ENCODE measurements at places on chromosomes 3 and 15.
A peak's percentile ranks its signal among the peaks of the same experiment; 100 is the strongest.

- no peak for DNase-seq
Measured at GRCh38 chr15:30001602-30002001, 81.2 kb upstream of the GOLGA8J start.

GRCh38 chr15:62291262-62291661 lies 126.2 kb upstream of the C2CD4B start:
- DNase-seq: no peak

GRCh38 chr3:87621667-87622066 lies 345.3 kb upstream of the POU1F1 start:
- DNase-seq: no peak

- DNase-seq: no peak
Measured at GRCh38 chr3:123344907-123345594, 103.8 kb downstream of the ADCY5 start.

DNA sequence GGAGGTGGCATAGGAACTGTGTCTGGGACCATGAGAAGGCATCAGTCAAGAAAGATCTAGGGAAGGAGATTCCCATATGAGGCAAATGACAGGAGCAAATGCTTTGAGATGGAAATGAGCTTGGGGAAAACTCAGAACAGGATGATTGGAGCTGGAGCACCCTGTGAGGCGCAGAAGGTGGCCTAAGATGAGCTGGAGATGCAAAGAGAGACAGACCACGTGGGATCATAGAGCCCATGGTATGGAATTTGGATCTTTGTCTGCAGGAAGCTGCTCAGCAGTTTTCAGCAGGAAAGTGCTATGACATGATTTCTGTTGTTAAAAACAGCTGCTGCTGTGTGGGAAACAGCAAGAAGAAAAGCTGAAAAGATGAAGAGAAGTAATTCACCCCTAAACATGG lies 310.6 kb downstream of the MAGI1 start:
- DNase-seq: no peak

DNA sequence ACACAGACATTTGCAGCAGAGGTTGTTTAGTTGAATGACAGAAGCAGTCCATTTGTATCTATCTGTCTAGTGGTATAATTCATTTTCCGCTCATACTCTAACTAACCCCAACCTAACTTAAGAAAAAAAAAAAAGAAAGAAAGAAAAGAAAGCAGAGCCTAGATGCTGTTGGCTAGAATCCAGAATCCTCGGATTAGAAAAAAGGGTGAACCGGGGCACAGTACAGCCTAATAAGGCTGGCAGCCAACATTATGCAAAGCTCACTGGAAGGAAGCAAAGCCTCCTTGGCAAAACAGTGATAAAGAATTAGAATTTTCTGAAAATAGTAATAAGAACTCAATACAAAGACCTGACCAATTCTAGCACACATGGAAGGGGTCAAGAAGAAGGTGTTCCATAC lies 640.8 kb downstream of the TUSC7 start:
- no peak for DNase-seq

GRCh38 chr3:149227591-149228268 lies 6.1 kb upstream of the CP start:
- DNase-seq: no peak

DNA sequence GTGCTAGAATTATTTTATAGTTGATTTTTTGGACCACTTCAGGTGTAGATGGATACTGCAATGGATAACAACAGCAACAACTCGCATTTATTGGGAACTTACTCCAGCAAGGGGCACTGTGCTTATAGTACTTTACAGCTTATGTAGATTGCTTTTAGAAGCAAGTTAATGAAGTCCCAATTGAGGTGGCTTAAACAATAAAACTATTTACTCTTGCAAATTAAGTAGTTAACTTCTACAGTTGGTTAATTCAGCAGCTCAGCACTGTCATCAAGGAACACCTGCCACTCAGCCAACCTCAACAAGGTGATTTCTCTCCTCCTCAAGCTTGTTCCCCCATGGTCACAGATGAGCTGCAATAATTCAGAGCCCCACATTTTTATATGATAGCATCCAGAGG lies 124.1 kb downstream of the RASA2 start:
- no peak for DNase-seq

- no peak for DNase-seq
Measured at GRCh38 chr3:13709706-13710105, 160.8 kb downstream of the FBLN2 start.

- DNase-seq: no peak
Measured at GRCh38 chr3:55376753-55377347, 110.3 kb downstream of the WNT5A start.

- DNase-seq: no peak
Measured at GRCh38 chr3:72628065-72628464, 220.2 kb downstream of the SHQ1 start.

- no peak for DNase-seq
Measured at GRCh38 chr3:106943071-106943470, 434.2 kb upstream of the CCDC54 start.

DNA sequence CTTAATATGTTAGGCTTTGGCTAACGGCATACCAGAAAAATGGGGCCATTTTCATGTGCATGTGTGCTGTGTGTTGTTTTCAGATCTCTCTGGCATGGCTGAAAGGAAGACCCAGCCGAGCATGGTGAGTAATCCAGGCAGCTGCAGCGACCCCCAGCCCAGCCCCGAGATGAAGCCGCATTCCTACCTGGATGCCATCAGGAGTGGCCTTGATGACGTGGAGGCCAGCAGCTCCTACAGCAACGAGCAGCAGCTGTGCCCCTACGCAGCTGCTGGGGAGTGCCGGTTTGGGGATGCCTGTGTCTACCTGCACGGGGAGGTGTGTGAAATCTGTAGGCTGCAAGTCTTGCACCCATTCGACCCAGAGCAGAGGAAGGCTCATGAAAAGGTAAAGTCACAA lies 15.1 kb downstream of the MKRN2 start:
- no peak for DNase-seq

DNA sequence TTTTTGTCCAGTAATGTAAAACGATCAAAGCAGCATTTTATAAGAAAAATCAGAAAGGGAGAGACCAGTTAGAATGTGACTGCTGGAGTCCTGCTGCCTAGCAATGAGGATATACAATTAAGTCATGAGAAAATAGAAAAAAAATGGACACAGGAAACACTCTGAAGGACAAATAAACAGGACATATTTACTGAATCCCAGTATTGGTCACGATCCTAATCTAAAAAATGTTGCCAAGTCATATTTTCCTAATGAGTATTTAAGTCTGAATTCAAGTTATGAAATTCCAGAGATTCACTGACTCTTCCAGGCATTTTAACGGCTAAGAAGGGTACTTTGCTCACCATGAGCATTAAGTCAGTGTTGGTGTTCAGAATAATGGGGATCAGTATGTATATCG lies 154.3 kb upstream of the CCDC54 start:
- no peak for DNase-seq

- DNase-seq: no peak
Measured at GRCh38 chr3:81985996-81986723, 224.7 kb upstream of the GBE1 start.

GRCh38 chr3:104989878-104990277 lies 376.8 kb upstream of the ALCAM start:
- no peak for DNase-seq

GRCh38 chr3:45683417-45684326 lies 5.5 kb upstream of the SACM1L start:
- no peak for DNase-seq

DNA sequence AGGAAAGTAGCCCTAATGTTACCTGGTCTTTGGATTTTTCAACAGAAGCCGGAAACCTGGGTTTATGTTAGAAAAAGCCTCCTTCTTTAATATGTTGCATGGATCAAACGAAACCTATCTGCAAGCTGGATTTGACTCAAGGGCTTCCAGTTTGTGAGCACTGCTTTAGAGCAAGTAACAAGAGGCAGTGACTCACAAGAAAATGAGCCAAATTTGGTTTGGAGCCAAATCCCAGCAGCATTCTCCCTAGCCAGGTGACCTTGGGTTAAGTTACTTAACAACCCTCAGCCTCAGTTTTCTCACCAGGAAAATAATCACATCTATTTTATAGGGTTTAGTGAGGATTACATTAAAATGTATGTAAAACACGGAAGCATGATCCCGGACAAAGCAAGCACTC lies 215.2 kb upstream of the PRICKLE2 start:
- DNase-seq: no peak

- DNase-seq: peak; percentile 42
Measured at GRCh38 chr3:13308380-13308801, 111.7 kb downstream of the NUP210 start.

DNA sequence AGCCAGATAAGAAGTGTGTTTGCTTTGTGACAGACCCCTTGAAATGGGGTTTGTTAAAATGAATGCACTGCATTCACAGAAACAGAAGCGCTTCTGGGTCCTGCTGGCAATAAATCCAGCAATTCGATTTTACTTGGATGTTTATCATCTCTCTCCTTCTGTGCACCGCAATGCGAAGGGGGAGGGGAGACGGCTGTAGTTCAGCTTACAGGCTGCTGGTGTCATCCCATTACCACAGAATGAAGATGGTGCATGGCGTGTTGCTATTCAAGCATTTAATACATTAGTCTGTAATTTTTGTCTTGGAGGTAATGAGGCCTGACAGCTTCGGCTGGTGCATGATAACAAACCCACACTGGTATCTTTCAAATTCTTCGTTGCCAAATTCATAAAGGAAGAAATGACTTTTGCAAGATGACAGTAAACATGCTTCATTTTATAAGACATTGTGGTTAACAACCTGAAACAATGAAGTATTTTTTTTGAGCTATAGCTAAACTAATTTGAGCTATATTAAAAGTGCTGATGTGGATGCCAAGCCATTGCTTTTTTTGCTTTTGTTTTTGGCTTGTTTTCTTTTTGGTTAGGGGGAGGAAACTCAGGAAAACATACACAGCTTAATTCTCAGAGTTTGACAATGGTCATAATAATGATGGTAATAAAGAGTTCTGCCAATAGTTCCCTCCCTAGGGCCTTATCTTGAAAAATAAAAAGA lies 418.3 kb downstream of the OTOL1 start:
- DNase-seq: no peak

DNA sequence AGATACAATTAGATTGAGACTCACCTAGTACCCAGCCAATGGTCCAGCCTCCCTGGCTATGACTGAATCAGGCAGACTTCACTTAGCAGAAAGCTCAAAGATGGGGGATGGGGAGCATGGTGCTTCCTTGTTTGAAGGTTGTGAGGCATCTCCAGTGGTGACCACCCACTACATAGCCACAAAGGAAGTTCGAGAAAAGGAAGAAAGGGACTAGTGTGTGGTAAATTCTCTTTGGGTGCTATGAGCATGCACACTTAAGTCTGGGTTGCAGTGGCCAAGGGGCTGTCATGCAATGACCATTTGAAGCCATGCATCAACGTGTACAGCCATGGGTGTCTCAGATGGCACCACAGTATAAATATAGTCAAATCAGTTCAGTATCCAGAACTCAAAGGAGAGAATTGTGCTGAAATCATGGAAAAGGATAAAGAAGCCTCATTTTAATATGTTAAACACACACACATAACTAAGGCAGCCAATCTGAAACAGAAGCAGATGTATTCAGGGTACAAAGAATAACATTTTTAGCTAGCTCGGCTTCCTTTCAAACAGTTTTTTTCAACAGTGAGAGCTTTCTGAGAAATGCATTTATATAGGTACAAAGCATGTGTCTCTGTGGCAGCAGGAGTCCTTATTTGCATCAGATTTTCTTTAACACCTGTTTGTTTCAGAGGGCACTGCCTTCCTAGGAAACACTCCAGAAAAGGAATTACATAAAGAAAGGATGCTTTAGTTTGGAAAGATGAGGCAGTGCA lies 275.5 kb downstream of the GAP43 start:
- DNase-seq: no peak

- no peak for DNase-seq
Measured at GRCh38 chr15:39543651-39544050, 37.2 kb upstream of the THBS1 start.

- no peak for DNase-seq
Measured at GRCh38 chr3:133455281-133455680, 55.4 kb downstream of the BFSP2 start.

- DNase-seq: no peak
Measured at GRCh38 chr3:27528791-27529190, 44.6 kb upstream of the SLC4A7 start.

- no peak for DNase-seq
Measured at GRCh38 chr15:66862111-66862939, 160.3 kb downstream of the SMAD6 start.

DNA sequence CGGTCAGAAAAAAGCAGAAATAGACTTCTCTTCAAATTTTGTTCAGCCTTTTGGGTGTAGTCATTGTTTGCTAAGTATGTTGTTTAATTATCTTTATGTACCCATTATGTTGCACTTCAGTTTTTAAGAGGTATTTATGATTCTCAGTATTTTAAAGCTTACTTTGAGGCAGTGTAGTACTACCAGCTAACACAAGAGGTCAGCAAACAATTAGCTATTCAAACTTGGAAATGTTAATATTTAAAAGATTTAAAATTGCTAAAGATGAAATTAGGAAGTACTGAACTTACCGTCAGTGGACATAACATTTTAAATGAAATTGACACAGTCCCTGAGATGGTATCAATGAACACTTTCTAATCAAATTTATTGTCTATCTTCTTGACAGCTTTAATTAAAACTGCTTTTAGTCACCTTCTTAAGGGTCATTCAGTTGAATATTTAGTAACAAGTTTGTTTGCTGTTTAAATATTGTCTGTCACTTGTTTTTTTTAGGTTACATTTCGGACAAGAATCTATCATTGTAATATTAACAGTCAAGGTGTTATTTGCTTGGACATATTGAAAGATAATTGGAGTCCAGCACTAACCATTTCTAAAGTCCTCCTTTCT lies 28.1 kb downstream of the NKIRAS1 start:
- peak; percentile 39 for DNase-seq

- no peak for DNase-seq
Measured at GRCh38 chr3:197222937-197223370, 75.5 kb downstream of the DLG1 start.

- DNase-seq: no peak
Measured at GRCh38 chr15:83106994-83107840, at the start of gene TM6SF1. TSS of gene TM6SF1 (plus strand) at chr15:83107645. CDS start at chr15:83107681, 36 bp downstream.

GRCh38 chr15:68587769-68588385 lies 9.1 kb downstream of the CORO2B start:
- DNase-seq: no peak

- DNase-seq: no peak
Measured at GRCh38 chr15:29348336-29348914, 78.8 kb upstream of the NSMCE3 start.

DNA sequence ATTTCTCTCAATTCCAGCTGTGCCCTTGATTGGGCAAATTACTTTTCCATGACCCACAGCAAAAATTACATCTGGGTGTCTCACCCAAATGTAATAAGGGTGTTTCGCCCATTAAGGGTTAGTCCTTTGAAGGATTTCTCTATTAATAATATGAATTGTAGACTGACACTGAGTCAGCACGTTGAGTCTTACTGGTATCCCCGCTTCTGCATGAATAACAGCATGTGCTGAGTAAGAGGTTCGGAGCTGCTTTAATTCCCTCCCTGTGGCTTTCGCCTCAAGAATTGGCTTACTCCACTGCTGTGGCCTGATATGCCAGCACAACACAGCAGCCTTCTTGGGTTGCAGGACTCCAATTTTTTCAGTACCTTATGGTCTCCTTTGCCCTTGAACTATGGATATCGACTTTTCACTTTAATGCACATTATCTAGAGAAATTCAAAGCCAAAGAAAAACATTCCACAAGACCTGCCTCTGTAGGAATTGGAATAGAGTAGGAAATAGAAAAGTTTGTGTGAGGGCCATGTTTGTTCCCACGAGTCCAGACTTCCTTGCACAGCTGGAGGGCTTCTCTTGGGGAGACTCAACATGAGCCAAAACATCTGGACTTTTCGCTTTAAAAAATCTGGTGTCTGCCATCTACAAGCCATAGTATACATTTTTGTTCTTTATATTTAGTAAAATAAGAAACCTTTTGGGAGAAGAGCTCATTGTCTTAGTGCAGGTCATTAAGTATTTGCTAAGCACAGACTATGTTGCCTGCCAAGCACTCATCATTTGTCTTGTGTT lies 20.7 kb upstream of the ERC2 start:
- no peak for DNase-seq

Data from CD4-positive, alpha-beta T cell (primary cell).